DMS79 treated with DMSO at 0.1 percent for 48 hours (cell line): ENCODE measurements at places on chromosomes 1 and 21.

DNA sequence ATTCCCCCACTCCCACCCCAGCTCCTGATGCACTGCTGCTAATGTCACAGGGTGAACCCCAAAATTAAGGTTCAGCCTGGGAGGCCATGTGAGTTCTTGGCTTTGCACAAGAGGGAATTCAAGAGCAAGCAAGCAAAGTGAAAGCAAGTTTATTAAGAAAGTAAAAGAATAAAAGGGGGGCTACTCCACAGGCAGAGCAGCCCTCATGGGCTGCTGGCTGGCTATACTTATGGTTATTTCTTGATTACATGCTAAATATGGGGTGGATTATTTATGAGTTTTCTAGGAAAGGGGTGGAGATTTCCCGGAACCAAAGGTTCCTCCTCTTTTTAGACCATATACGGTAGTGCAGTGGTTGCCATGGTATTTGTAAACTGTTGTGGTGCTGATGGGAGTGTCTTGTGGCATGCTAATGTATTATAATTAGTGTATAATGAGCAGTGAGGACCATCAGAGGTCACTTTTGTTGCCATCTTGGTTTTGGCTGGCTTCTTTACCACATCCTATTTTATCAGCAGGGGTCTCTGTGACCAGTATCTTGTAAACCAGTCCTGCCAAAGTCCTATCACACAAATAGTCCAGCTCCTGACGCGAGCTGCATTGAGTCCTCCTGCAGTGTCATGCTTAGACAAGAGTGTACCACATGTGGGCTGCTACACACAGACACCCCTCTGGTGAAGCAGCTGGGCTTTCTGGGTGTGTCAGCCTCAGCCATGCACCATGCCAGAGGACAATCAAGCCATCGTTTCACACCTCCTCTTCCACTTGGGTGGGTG, 46.4 kb upstream of the CSF1 start:
- no peak for DNase-seq

DNA sequence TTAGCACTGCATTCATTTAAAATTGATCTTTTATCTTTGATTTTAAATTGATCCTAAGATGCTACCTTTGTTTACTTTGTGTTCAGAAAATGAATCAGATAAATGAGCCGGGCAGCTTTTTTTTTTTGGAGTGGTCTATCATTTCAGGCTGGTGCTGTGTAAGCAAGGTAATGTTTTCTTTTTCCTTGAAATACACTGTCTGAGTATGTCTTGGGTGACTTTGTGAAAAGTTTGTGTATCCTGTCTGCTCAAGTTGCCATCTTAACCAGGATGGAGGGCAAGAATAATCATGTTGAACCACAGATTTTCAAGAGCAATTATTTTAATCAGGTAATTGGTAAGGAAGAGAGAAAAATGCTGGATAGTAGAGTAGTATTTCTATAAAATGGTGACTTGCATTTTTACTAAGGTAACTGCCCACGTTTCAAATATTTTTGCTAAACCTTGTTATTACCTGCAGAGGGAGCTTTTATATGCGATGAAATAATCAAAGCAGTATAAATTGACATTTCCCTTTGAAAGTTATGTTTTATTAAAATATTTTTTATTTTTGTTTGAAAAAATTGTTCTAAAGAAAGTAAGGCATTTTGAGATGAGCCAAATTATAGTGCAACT, 11.1 kb downstream of the ADGRL2 start:
- no peak for DNase-seq

DNA sequence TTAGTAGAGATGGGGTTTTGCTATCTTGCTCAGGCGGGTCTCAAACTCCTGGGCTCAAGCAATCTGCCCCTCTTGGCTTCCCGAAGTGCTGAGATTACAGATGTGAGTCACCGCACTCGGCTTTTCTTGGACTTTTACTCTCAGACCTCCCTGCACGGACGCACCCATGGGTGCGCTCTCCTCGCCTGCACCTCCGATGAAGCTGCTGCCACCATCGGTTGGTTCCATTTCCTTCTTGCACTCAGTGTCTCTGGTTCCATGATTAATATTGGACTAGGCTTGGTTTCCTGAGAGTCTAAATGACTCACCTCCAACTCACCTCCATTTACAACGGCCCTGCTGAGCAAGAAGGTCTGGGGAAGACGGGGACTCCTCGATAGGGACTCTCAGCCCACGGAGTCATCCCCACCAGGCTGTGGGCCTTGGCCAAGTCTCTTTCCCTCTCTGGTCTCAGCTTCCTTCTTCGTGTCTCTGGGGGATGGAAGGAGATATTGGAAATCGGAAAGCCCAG, 6.7 kb upstream of the TNFRSF8 start:
- DNase-seq, result no peak

DNA sequence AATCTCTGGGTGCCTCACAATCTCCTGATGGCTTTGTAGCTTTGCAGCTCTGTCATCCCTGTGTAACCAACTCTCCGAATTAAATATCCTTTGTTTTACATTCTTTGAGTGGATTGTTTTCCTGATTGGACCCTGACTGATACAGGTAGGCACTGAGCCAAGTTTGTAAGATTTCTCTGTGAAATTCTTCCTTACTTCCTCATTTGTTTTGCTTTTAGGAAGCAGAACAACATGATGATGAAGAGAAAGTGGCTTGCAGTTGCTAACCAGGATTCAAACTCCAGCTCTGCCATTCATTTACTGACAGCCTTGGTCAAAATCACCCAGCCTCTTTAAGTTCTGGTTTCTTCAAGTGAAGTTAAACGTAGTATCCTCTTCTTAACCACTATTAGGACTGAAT, 452.3 kb downstream of the OMA1 start:
- DNase-seq, result no peak
